ENCODE measurements at places on chromosomes 1 and 21.

GRCh38 chr1:208709981-208710380, 465.8 kb upstream of the PLXNA2 start:
- DNase-seq = no peak

DNA sequence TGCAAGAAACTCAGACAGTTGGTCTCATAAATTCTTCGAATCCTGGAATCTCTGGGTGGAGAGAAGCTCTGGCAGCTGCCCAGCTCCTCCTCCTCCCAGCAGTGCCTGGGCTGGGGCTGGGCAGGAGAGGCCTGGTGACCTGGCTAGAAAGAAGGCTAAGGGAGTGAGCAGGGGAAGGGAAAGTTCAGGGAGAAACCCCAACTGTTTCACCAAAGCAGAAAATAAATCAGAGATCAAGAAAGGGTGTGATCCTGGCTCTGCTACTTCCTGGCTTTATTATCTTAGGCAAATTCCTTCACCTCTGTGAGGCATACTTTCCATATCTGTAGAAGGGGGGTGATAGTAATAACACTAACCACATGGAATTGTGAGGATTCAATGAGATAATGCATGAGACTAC, 8.8 kb upstream of the COL16A1 start:
- DNase-seq = no peak

- no peak for DNase-seq
These were observed 5.5 kb downstream of the C2CD2 start for GRCh38 chr21:41948078-41948895.

DNA sequence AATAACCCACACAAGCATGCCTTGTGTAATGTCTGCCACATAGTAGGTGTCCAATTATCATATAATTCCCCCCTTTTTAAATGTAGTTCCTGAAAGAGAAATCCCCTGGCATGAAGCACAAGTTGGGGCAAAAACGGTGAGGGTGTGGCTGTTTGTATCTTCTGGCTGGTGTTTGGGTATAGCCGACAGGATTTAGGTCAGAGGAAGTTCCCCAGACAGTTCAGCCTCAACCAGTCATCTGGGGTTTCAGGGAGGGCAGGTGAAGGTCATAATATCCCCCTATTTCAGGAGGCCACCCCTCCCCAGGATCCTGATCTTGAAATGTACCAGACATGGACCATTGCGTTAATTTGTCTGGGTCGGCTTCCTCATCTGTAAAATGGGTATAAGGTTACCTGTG, 29.1 kb upstream of the JUN start:
- DNase-seq = peak; percentile 52

DNA sequence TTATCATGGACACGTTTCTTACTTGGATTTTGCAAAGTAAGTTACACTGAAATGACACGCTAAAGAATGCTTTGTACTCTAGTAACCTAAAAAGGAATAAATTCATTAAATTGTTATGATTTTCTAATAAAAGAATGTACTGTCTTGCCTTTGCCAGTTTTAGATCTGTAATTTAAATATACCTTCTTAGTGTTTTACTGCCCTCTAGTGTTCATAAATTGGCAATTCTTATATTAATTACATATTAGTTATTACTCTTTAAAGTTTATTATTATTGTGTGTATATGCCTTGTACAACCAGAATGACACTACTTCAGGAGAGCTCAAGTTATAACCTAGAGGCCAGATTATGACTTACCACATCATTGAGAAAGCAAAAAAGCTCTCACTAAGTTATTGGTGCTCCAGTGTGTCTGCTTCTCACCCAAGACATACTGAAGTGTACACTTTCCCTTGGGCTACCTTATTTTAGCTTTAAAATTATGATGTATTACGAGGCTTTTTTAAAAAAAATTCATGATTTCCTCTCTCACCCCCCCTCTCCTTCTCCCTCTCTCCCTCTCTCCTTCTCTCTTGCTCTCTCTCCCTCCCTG, 169.9 kb downstream of the HS2ST1 start:
- DNase-seq = no peak

DNA sequence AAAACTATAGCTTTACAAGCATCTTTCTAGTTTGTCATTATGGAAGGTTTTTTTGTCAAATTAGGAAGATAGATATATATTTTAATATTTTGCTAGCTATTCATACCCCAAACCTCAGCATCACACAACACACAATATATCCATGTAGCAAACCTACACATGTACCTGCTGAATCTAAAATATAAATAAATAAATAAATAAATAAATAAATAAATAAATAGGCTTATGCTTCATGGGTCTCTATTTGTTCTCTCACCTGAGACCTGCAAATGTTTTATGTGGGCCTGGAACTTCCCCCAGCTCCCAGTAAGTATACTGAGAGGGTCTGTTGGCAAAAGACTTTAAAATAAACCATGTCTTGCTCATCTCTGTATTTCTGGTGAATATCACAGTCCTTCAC, 147.4 kb upstream of the BEND5 start:
- no peak for DNase-seq

DNA sequence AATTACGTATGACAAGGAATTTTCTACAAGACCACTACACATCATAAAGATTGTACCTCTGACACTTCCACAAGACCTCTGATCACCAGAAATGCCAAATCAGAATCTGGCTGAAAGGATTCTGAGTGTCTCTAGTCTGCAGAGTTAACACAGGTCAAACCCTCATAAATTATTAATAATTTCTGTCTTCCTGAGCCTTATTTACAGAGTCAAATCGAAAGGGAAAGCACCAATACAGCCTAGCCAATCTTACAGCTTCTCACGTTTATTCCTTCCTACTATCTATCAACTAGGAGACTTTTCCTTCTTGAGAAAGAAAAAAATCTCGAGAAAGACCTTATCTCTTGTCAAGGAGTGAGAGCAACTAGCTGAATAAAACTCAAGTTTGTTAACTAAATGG, 2151.6 kb downstream of the MRPL39 start:
- no peak for DNase-seq

- DNase-seq = no peak
These were observed 976 bp downstream of the SSBP3 start for GRCh38 chr1:54404939-54405897.

GRCh38 chr1:63046539-63046938, 262.6 kb downstream of the ATG4C start:
- DNase-seq = no peak

- no peak for DNase-seq
These were observed 35.4 kb upstream of the COL24A1 start for GRCh38 chr1:86191958-86192357.

GRCh38 chr1:14565090-14565489, 33.4 kb upstream of the KAZN start:
- no peak for DNase-seq

DNA sequence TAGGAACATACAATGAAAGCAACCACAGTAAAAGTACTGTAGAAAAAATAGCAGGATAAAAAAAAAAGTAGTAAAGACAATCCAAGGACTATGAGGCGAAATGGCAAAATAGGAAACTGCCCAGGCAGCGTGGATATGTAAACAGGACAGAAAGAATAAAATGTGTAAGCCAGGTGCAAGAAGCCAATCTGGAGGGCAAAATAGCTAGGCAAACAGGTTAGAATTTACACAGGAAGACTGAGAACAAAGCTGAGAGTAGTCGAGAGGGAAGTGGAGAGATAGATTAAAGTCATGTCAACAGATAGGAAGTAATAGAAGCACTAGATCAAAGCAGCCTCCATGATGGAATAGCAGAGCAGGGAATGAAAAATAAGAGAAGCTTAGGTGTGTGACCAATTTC, 124.2 kb upstream of the B3GALT2 start:
- no peak for DNase-seq

DNA sequence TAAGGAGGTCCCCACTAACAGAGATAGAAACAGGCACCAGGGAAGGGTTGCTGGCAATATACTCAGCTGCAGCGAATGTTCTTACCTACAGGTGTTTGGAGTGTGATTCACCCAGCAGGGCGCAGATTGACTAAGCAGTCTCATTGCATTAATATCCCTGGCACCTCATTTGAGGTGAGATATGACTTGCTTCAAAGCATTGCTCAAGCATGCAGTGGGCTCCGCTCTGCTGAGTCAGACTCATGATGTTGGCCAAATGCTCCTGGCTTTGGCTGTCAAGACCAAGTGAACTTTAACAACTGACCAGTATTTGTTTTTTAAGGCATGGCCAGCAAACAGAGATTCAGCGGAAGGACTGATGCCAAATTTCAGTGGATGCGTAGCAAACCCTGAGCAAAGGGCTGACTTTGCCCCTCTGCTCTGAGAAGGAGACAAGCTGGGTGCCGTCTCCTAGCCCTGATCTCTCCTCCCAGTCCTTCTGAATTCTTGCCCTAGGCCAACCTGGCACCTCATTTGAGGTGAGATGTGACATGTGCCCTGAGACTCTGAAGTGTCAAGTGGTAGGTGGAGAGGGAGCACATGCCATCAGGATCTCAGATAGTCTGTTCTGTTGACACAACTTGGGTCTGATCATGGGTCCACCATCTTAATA, 187.1 kb upstream of the COA6 start:
- no peak for DNase-seq

DNA sequence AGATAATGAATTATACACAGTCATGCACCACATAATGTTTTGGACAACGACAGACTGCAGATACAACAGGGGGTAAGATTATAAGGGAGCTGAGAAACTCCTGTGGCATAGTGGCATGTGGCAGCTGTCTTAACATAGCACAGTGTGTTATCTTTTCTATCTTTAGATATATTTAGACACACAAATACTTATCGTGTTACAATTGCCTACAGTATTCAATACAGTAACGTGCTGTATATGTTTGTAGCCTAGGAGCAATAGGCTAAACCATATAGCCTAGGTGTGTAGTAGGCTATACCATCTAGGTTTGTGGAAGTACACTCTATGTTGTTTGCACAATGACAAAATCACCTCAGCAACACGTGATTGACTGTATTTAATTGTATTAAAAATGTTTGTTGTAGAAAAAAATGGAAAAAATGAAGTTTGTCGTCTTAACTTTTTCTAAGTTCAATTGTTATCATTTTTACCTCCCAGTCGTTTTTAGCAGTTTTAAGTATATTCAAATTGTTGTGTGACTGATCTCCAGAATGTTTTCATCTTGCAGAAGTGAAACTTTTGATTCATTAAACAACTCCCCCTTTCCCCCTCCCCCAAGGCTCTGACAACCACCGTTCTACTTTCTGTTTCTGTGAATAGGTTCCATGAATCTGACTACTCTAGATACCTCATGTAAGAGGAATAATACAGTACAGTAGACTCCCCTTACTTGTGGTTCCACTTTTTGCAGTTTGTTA, 351.0 kb upstream of the B3GALT2 start:
- peak; percentile 13 for DNase-seq

DNA sequence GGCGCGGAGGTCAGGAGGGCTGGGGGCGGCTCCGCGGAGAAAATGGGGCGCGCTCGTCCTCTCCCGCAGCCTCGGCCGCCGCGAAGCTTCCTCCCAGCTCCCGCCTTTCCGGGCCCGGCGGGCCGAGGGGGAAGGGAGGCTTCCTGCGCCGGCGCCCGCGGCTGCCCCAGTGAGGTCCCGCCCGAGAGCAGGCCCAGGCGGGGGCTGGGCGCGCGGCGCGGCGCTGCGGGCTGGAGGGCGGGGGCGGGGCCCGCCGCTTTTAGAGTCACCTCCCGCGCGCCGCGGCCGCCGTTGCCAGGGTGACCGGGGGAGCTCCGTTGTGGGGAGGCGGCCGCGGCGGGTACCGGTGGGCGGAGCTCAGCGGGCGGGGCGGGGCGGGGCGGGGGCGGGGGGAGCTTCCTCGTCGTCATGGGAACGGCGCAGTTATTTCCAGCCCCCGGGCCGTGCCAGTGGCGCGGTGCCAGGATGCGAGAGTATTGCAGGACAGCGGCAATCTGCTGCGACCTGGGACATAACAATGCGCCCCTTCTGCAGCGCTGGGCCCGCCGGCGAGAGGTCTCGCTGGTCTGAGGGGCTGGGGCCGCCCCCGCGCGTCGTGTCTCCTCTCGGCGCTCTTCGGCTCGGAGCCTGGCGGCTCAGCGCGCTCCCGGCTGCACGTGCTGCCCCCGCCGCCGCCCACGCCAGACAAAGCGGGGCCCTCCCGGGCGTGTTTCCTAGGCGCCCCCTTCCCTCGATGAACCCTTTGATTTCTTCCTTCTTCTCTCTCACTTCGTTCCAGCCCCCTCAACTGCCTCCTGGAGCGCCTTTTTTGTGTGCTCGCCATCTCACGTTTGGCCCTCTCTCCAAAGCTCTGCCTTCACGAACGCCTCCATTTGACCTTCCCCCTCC, 16.9 kb downstream of the IER5 start:
- peak; percentile 92 for DNase-seq

DNA sequence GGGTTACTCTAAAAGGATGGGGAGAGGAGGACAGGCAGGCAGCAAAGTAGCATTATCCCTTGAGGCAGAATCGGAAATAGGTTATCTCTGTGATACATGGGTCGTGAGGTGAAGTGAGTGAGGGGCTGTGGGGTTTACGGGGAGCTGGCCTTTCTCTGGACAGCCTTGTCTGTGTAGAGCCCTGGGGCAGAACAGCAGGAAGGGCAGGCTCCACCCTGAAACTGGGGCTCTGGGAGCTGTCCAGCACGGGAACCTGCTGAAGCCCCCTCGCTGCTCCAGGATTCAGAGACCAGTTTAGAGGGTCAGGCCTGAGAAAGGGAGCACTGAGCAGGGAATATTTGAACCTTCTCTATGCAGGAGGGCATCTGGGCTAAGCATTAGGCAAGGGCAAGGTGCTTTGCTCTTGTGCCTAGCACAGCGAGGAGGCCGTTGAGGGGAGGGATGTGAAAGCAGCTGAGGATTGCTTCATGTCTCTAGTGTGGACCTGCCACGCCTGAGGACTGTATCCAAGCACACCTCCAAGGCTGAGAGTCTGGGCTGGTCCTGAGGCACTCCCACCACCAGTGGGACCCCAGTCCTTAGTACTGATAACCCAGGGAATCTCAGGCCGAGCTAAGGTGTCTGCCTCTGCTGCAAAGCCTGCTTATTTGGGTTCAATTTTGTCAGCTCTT, 55.8 kb downstream of the NAV1 start:
- DNase-seq = no peak

GRCh38 chr1:184562806-184563205, 176.0 kb downstream of the C1orf21 start:
- no peak for DNase-seq

- DNase-seq = no peak
These were observed 8.2 kb upstream of the TARBP1 start for GRCh38 chr1:234486858-234487840.

DNA sequence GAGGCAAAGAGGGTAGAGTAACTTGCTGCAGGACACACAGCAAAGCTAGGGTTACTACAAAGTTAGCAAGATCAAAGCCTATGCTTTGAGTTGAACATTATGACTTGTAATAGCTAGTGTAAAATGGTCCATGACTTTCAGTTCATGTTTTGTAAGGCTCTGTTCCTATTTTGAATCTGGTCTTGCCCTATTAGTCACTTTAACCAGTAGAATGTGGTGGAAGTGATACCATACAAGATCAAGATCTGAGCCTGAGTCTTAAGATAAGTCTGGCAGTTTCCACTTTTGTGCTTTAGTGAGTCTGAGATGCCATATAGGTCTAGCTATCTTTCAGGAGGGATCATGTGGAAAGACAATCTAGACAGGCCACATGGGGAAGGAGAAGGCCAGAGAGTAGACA, 282.1 kb upstream of the BRINP3 start:
- no peak for DNase-seq

GRCh38 chr21:45014747-45015468, 59.5 kb upstream of the ADARB1 start:
- no peak for DNase-seq

- DNase-seq = no peak
These were observed 68.5 kb downstream of the GPATCH2 start for GRCh38 chr1:217562229-217562878.

GRCh38 chr1:175901076-175901836, 157.9 kb upstream of the TNR start:
- DNase-seq = no peak
